Natural killer cell (primary cell): ENCODE measurements at places on chromosomes 7 and 10.
A peak's percentile ranks its signal among the peaks of the same experiment; 100 is the strongest.

- DNase-seq: no peak
These were observed 110.4 kb upstream of the CCDC6 start for GRCh38 chr10:60016794-60017193.

GRCh38 chr7:131357282-131357880 is 29.7 kb downstream of the MKLN1 start:
- DNase-seq: no peak

DNA sequence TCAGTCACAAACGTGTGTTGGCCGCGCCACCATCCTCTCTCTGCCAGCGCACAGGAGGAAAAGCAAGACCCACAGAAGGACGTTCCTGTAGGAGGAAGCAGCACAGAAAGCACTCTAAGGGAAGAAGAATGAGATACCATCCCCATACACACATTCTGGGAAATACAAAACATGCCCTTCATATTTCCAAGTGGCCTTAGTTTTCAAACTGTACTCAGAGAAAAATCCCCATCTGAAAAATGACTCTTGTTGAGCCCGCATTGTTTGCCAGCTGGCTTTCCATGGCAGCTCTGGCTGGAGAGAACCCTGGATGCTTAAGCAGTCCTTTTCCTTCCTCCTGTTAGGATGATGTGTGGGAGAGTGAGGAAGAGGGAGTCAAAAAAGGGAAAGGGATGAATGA is 33.1 kb downstream of the MTURN start:
- no peak for DNase-seq

DNA sequence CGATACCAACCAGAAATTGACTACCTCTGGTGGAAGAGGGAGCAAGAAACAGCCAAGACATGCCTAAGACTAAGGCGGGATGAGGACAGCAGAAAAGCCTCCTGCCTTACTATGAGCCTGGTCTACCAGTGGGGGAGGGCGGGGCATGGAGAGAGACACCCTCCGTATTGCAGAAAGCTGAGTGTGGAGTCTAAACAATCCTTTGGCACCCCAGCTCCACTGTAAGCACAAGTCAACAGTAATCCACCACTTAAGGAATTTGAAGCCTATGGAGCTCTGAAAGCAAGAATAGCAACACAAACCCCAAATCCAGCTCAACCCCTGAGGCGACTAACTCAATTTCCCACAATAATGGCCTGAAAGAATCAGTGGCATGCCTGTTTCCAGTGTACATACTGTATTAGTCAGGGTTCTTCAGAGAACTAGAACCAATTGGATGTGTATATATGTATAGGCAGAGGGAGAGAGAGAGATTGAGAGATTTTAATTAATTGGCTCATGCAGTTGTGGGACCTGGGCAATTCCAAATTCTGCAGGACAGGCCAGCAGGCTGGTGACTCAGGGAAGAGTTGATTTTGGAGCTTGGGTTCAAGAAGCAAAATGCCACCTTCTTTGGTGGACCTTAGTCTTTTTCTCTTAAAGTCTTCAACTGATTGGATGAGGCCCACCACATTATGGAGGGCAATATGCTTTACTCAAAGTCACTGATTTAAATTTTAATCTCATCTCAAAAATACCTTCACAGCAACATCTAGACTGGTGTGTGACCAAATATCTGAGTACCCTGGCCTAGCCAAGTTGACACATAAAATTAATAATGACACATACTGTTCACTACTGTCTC is 13.5 kb downstream of the PPIF start:
- DNase-seq: peak; percentile 2
